ENCODE measurements at places on chromosomes 7 and 10.
A peak's percentile ranks its signal among the peaks of the same experiment; 100 is the strongest.

DNA sequence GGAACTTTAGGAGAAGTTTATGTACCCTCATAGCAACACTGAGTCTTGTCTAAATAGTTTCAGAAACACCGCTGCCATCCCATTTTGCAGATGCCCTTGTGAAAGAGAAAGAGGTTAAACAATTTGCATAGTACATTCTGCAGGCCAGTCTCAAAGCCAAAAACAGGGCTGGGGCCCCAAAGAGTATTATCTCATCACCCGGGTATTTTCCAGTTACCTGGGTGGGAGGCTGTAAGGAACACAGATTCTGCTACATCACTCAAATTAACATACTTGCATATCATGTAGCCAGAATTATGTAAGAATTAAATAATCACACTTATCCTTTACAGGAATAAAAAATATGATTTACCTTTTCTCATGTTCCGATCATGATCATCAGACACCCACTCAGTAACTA is 3.1 kb upstream of the FAM171A1 start:
- no peak for DNase-seq

DNA sequence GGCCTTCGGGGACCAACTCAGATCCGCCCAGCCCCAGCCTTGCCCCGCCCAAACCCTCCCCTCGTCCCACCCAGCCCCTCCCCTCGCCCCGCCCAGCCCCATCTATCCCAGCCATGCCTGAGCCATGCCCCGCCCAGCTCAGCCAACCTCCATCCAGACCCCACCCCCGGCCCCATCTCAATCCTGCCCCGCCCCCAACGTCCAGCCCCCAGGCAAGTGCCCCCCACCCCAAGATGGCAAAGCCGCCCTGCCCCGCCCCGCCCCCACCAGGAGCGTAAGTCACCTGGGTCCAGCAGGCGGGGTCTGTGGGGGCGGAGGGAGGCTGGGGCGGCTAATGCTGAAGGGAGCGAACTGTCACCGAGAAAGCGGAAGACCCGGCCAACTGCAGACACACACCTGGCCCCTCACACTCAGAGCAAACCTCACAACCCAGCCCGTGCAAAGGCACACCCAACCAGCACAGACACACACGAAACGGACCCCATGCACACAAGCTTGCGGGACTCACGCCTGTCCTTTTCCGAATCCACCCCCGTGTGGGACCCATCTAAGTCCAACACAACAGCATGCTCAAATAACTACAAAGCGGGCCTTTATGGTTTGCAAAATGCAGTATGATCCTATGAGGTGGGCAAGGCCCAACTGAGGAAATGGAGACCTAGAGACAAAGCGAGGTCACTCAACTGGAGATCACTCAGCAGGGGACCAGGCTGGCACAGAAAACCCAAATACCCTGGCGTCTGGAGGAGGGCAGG is 11.5 kb upstream of the OGA start:
- DNase-seq, result peak; percentile 61

DNA sequence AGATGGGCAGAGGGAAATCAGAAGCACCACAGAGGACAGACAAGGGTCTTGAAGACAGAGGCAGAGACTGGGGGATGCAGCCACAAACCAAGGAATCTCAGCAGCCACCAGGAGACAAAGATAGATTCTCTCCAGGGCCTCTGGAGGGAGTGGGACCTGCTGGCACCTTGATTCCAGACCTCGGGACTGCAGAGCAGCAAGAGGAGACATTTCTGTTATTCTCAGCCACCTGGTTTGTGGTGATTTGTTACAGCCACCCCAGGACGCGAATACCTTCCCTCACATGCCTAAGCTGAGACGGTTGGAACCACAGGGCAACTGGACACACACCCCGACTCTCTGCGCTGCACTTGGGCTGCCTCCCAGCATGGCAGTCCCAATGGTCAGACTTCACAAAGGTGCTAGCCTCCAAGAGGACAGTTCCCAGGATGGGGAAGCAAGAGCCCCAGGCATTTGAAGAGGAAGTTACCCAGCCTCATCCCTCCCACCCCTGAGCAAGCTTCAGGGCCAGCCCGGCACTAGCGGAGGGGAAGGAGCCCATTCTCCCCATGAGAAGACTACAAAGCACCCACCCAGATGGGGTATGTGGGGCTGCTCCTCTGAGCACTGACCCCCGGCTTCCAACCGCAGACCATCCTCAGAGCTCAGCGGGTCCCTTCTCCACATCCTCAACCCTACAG is 104.6 kb upstream of the INSIG1 start:
- no peak for DNase-seq

GRCh38 chr7:111126987-111127386 is 36.1 kb downstream of the LRRN3 start:
- DNase-seq, result no peak

GRCh38 chr7:120716307-120716706 is 141.6 kb downstream of the TSPAN12 start:
- no peak for DNase-seq

DNA sequence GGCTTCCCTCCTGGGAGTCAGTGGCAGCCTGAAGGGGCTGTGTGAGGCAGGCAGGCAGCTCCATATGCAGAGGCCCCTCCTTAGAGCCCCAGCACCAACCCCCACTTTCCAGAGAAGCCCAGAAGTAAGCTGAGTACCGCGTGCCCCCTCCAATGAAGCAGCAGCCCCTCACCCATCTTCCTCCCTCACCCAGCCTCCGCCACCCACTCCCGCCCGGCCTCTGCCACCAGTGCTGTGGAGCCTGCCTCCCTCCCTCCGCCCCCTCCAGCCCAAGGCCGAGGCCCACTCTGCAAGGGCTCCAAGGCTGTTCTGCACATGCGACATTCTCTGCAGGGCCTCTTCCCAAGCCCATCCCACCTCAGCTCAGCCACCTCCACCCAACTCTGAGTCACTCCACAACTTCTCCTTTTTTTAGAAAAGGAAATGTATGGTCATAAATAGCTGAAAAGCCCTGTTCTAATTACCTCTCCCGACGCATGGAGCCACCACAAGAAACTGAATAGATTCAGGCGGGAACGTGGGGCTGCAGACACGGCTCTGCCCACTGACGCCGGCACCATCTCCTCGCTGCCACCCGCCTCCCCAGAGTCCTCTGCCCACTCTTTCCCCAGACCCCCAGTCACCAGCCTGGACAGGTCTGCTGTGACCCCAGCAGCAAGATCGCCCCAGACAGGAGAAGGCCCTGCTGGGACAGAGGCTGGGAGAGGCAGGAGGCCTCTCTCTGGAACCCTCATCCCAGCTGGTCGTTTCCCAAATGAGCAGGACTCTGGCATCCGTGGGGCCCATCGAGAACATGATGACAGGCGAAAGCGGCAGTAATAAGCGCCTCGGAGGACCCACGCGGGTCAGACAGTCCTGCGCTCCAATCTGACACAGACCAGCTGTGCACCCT is 213.9 kb downstream of the MAD1L1 start:
- no peak for DNase-seq

- DNase-seq, result no peak
Measured at GRCh38 chr10:75375838-75376237, 25.7 kb downstream of the ZNF503 start.

GRCh38 chr10:19041171-19041570 is 7.4 kb upstream of the MALRD1 start:
- peak; percentile 31 for DNase-seq

DNA sequence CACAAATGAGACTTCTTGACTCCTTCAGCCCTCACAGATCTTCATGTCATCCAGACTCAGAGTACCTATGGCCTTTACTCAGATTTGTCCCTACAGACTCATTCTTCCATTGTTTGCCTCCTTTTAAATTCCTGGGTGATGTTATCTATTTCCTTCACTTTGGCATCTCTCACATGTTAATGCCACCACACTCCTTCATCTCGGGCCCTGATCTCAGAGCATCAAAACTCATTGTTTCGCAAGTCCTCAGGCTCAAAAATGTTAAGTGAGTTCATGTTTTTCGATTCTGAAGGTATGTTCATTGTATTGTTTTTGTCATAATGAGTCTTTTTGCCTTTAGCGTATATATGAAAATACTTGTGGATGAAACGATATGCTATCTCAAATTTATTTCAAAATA is 62.3 kb upstream of the AHR start:
- no peak for DNase-seq

DNA sequence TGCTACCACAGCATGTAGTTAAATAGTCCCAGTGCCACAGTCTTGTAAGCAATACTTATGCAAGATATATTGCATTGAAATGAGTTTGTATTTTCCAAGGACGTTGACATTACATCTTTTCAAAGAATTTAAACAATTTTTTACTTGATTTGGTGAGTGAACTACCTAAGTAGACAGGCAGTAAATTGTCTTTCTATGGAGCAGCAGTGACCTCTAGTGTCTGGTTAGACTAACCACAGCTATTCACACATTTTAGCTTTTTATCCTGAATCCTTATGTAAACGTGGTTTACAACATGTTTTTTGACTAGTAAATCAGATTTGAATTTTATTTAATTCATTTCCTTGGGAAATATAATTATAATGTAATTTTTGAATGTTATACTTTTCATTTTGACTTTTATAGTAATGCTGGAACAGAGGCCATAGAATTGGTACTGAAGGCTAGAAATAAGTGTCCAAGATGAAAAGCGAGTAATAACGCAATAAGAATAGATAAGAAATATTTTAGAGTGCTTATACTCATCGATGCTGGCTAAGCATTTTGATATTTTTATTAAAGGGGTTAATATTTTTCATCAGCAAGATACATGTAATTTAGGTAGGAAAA is 5.6 kb downstream of the LRRTM3 start:
- no peak for DNase-seq

DNA sequence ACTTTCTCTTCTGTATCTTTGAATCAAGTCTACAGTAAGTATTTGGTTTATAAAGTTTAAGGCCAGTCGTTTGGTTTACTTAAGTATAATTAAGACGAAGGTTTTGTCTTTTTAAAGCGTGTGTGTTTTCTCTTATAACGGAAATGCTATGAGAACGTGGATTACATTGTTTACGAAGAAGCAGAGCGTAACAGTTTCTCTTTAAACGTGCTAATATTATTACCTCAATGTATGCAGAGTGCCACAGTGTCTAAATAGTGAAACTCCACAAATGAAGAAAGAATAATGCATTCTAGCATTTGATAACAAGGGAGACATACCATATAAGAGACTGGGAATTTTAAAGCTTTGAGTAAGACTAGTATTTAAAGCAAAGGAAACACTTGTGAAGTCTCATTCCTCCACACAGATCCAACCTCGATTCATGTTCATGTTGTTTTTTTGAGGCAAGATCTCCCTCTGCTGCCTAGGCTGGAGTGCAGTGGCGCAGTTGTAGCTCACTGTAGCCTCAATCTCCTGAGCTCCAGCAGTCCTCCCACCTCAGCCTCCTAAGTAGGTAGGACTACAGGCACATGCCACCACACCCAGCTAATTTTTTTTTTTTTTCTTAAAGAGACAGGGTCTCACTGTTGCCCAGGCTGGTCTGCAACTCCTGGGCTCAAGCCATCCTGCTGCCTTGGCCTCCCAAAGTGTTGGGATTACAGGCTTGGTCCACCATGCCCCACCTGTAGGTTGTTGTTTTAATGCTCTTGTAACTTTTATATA is 75.1 kb downstream of the ANKRD61 start:
- no peak for DNase-seq

GRCh38 chr10:73808021-73808815 is 3.2 kb downstream of the NDST2 start:
- DNase-seq, result no peak

DNA sequence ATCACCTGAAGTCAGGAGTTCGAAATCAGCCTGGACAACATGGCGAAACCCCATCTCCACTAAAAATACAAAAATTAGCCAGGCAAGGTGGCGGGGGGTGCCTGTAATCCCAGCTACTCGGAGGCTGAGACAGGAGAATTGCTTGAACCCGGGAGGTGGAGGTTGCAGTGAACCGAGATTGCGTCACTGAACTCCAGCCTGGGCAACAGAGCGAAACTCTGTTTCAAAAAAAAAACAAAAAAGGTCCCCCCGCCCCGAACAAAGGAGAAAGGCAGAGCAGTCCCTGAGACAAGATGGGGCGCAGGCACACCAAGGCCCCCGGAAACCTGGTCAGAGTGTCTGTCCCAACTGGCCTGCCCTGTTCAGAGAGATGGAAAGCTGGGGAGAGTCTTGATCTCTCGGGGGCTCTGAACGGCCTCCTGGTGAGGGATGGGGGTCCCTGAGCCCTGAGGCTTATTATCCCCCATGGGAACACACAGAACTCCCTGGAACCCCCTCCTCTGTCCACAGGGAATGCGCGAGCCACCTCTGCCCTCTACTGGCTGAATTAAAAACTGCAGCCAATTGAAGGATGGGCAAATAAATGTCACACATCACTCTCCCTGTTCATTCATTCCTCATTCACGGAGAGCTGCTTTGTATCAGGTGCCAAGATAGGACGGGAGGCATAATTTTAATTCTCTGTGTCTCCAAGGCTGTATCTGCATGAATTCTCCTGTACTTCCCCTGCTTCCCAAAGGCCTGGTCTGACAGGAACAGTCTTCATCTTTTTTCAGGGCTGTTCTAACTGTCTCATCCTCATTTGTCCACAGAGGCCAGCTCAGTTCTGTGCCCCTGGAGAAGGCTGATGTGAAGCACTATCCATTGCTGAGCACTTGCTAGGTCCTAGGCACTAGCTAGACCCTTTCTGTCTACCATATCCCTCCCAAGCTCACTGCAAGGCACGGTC is 28.9 kb downstream of the MAT1A start:
- DNase-seq, result no peak

GRCh38 chr7:116786791-116787443 is 75.5 kb upstream of the CAPZA2 start:
- no peak for DNase-seq

- no peak for DNase-seq
Measured at GRCh38 chr10:120953897-120954296, 102.7 kb downstream of the WDR11 start.

GRCh38 chr7:86844608-86845007 is 200.9 kb downstream of the GRM3 start:
- DNase-seq, result no peak

DNA sequence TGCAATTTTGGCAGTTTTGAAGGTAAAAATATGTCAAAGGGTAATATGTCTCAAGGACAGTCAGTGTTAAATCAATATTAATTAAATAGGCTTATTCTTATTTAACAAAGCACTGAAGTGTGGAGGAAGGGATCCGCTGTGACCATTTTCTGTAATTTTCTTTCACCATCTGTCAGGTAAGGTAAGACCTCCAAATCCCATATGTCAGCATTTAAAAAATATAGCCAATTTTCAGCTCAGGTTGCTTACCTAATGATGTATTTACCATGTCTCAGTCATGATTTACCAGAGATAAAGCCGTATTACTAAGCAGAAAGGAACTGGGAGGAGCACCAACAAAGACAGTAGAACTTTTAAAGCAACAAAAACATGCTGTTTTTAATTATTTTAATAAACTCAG is 683.9 kb downstream of the CCSER2 start:
- no peak for DNase-seq

DNA sequence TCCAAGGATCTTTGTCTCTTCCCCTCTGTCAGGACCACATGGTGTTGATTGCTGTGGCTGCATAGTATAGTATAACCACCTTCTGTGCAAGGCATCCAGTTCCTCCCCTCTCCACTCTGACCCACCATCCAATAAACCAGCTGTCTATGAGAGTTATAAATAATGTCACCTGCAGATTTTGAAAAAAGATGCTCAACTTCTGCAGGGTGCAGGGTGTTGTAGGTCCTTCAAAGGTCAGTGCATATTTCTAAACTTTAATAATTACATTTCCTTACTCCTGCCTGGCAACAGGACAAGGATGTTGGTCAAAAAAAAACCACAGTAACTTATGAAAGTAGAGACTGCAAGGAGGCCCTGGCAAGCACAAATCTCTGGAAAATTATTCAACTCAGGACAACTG is 166.2 kb downstream of the PKD1L1 start:
- DNase-seq, result no peak

GRCh38 chr7:146728141-146728540 is 611.5 kb downstream of the CNTNAP2 start:
- no peak for DNase-seq
